ENCODE measurements at places on chromosomes 16 and 17.

GRCh38 chr17:69388822-69389442 is 25.6 kb upstream of the MAP2K6 start:
- DNase-seq, result no peak

DNA sequence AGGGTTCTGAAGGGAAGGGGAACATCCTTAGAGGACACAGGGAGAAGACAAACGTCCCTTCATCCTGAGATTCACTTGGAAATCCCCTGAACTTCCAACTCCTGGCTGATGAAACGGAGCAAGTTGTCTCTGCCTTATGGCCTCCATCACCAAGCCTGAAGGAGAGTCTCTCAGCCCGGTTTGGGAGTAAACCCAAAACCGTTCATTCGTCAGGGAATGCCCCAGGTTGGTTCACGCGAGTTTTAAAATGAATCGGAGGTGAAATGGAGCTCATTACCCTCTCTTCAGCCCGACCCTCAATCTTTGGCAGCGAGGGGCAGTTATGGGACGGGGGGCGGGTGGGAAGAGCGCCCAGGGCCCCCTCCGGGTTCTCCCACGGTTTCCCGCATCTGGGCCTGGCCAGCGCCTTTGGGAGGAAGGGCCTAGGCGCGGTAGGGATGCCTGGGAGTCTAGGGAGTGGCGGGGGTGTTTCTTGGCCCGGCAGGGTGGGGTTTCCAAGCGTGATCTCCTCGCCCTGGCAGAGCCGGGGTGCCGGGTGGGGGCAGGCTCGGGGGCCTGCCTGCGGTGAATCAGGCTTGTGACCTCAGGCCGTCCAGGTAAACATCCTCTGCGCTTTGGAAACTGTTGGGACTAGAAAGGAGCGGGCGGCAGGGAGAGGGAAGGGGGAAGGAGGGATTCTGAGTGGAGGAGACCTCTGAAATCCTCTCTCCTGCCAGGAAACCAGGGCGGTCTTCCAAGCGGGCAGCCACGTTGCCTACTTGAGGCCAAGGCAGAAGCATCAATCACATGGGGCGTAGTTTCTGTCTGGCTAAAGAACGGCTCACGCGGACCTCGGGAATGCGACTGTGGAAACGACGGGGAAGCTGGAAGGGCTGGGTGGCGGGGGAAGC is 24.1 kb upstream of the HOXB13 start:
- DNase-seq, result no peak

GRCh38 chr16:67459066-67459860 is 21.7 kb downstream of the ATP6V0D1 start:
- no peak for DNase-seq

GRCh38 chr17:2227025-2227699 is 76.4 kb downstream of the SMG6 start:
- no peak for DNase-seq

GRCh38 chr17:81491761-81492160 is 20.8 kb downstream of the ACTG1 start:
- DNase-seq, result no peak

- no peak for DNase-seq
Measured at GRCh38 chr16:17265154-17265553, 205.6 kb downstream of the XYLT1 start.

GRCh38 chr17:17983376-17983775 is 10.7 kb downstream of the DRC3 start:
- no peak for DNase-seq

Data from activated T-helper 9 cell treated with anti-CD3 and anti-CD28 coated beads, Interleukin-2, amount 50 U/mL, for 16 hours (primary cell).